ENCODE measurements at places on chromosomes 7 and 10.

- DNase-seq, result no peak
Measured at GRCh38 chr10:60427709-60428386, 38.2 kb upstream of the ANK3 start.

GRCh38 chr7:138669364-138669763, 31.8 kb downstream of the SVOPL start:
- DNase-seq, result no peak

- DNase-seq, result no peak
Measured at GRCh38 chr7:14021069-14021468, 31.6 kb upstream of the ETV1 start.

- no peak for DNase-seq
Measured at GRCh38 chr10:55750458-55750857, 610.6 kb downstream of the ZWINT start.

DNA sequence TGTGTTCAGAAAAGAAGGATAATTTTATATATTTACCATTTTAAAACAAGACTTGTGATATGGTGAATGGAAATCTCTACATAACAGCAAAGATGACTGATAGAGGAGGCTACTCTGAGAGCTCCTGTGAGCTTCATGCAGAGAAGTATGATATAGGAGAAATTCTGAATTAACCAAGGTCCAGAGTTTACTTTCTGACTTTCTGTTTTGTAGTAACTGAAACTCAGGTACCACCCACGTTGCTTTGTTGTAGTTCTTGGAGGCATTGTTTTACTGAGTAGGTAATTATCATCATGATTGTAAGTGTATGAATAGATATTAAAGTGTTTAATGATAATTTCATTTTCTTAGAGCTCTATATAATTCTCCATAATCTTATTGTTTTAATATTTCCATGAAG, 18.0 kb upstream of the SFR1 start:
- no peak for DNase-seq

DNA sequence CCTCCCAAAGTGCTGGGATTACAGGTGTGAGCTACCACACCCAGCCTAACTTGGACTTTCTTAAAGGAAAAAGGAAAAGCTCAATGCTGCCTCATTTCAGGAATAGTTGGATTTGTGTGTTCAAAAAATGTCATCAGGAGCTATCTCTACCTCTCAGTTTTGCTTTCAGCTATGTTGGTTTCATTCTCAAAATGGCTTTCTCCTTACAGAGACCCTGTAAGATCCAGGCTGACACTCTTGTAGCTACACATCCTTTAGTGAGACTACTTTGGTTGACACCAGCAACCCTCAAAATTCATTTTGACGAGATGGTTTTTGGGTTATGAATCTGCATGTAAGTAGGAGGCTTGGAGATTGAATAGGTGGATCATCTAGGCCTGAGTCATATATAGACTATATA, 269.7 kb upstream of the SORCS1 start:
- no peak for DNase-seq

DNA sequence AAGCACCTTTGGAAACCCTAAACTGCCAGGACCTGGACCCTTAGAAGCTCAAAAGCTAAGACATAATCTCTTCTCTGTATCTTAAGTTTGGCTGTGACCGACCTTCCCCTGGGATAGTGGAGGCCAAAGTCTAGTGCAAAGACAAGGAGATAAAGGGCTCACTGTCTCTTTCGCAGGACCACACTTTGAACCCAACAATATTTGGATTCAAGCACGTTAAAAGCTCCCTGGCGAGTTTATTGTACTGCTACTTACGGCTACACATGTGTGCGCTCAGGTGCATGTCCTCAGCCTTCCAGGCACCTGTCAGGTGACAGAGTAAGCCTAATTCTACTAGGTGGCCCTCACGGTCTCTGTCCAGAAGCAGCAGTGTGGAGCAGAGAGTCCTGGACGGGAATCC, 55.9 kb downstream of the PNLIPRP2 start:
- DNase-seq, result no peak

DNA sequence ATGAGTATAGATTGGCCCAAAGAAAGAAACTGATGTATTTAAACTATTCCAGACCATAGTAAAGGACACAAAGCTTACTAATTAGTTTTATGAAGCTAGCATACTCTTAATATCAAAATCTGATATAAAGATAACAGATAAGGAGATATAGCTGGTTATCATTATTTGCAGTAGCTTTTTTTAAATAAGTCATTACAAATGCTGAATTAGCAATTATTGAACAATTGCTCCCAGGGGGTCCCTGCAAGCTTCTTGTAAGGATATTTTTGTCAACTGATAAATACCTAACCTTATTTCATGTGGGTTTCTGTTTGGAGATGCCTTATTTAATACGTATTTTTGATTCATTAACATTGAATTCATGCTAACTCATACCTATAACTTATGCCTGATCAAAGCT, 99.0 kb downstream of the RAB18 start:
- DNase-seq, result no peak

- no peak for DNase-seq
Measured at GRCh38 chr7:156466955-156467625, 173.5 kb upstream of the RNF32 start.

GRCh38 chr10:101545898-101546297, 42.2 kb downstream of the POLL start:
- DNase-seq, result no peak

DNA sequence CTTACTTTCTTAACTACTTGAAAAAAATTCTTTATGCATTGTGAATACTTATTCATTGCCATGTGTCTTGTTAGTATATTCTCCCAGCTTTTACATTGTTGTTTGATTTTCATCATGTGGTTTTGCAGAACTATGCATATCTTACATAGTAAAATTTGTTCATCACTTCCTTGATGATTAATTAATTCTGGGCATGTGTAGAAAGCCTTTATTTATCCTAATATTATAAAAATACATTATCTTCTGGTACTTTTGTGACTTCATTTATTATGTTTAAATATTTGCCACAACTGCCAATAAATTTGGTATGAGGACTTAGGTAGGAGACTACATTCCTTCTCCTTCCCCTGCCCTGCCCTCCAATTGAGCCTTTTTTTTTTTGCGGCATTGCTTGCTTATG, 166.0 kb upstream of the ZNF32 start:
- DNase-seq, result no peak

GRCh38 chr7:93040355-93040754, 77.4 kb downstream of the SAMD9 start:
- DNase-seq, result no peak

GRCh38 chr10:67697724-67698131, 1.7 kb upstream of the CTNNA3 start:
- DNase-seq, result peak; percentile 62

DNA sequence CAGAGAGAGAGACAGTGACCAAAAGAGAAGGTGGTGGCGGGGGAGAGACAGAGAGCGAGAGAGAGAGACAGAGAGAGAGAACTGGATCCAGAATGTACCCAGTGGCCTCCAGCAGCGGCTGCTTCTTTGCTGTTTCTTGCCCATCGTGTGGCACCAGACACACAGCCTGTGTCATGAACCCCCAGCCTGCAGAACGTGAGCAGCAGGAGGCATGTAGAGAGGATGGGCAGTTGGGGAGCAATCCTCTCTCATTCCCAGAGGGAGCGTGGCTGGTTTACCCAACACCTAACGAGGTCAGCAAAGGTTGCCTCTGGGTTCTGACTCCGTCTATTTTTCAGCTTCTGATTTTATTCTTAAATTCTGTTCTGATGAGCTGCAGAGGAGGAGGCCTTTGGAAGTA, 168.1 kb downstream of the ADARB2 start:
- no peak for DNase-seq

- no peak for DNase-seq
Measured at GRCh38 chr7:111076205-111076604, 14.7 kb upstream of the LRRN3 start.

All from inflammatory macrophage treated with lipopolysaccharide for 1 hour (primary cell).